ENCODE measurements at places on chromosomes 5 and 9.
A peak's percentile ranks its signal among the peaks of the same experiment; 100 is the strongest.

DNA sequence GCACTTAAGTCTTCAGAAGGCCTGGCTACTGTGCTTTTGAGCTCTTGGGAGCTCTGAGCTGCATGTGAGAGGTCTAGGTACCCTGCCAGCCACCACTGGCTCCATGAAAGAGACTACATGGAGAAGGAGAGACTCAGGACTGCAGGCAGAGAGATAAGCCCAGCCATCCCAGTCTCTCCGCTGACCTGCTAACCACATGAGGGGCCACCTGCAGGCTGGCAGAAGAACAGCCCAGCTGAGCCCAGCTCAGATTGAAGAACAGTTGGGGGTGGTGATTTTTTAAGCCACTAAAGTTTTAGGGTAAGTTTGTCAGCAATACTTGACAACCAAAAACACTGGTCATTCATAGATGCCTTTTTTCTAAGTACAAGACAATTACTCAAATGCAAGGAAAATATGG, 205.0 kb upstream of the PRDM9 start:
- no peak for DNase-seq

DNA sequence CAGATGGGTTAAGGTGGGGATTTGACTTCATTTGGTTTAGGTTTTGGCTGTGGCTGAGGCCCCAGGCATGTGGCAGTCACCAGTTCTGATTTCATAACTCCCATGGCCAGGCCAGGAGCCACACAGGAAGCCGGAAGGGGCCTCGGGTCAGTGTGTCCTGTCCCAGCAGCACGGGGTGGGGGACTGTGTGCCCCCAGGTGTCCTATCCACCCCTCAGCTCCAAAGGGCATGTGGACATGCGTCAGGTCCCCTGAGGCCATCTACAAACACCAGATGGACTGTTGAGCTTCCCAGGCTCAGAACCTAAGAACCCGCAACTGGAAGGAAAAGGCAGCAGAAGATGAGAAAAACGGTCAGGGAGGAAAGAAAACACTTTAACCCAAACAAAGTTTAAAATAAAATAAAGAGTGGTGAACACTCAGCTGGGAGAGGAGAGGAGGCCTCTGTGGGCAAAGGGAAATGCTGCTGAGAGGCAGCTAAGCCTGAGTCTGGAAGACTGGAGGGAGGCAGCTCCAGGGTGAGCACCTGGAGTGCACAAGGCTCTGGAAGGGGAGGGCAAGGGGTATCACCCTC, 260.8 kb downstream of the AUH start:
- DNase-seq, result no peak

DNA sequence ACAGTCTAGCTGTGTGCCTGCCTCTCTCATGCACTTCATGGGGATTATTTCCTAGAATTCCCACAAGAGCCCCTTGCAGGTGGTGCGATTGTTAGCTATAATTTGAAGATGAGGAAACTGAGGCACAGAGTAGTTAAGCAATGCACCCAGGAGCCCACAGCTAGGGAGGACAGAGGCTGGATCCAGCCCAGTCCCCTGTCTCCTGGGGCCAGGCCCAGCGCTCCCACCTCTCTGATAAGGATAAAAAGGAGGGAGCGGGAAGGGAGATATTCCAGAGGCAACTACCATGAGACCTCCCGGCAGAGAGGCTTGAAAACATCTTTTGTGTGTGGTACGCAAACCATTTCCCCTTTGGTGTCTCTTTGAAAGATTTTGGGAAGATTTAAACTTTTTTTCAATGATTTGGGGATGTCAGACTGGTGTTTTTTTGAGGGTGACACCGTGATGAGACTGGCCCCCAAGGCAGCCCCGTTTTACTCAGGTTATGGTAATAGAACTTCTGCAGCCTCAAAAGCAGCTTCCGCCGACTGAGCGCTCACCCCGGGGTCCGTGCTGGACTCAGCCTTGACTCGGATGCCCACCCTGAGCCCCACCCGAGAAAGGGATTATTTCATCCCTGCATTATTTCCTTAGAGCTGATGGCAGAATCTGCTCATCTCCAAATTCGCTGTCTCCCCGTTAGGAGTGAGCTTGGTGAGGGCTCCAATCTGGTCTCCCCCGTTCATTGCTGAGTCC, 144.7 kb upstream of the IER5L start:
- DNase-seq, result no peak

DNA sequence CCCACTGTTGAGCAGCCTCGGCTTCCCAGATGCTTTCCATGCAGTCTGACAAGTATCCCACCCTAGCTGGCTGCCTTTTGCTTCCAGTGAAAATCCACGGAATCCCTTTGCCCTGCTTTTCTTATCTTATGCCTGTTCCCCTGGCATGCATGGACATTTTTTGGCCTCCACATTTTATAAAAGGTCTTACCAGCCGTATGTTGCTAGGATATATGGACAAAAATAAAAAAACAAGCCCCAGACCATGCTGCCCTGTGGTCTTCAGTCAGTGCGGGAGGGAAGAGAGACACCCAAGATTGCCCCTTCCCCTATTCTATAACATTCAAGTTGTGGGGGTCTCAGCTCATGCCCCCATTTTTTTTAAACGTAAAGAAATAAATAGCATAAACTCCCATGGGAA, 129.6 kb downstream of the COL23A1 start:
- DNase-seq, result peak; percentile 10

GRCh38 chr5:126508251-126508961, 85.2 kb downstream of the GRAMD2B start:
- DNase-seq, result no peak

DNA sequence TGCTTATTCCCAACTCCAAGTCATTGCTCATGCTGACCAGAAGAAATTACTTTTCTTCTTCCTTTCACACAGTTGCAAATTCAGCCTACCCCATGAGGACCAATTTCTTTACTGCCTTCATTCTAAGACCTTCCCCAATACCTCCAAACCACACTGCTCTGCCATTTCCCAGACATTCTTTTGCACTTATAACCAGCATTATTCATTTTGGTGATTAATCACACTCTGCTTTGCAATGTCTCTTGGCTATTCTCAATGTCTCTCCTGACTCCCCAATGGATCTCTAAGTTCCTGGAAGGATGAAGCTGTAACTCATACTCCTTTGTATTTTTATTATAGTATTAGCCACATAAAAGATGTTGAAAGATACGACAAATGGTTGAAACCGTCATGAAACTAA, 105.7 kb upstream of the RANBP3L start:
- DNase-seq, result no peak

DNA sequence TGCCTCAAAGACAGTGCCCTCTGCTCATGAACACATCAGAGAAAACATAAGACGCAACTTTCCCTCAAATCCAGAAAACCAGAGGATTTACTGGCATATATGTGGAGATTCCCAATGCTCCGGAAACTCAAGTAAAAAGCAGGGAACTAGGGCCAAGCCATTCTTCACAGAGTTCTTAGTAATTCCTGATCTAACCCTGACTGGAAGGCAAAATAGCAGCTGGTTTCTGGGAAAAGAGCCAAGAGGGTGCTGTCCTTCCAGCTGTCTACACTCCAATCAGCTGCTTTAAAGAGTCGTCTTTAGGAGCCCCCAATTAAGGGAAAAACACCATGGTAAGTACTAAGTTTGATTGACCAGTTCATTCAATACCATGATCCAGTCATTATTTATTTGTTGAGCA, 49.6 kb downstream of the GNA14 start:
- no peak for DNase-seq

DNA sequence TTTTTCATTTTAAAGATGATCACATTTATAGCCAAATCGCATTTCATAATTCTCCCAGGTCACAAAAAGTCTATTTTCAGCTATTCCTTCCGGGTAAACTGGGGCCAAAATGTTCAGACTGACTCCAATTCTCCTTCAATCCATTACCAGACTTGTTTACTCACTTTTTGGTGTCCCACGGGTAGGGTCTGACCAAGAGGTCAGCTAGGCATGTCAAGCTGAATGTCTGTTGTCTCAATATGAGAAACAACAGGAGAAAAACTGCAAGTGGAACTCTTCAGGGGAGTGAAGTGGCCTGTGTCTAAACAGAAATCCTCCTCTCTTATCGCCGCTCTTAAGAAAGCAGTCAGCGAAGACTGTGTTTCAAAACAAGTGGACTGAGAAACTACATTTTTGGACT, 171.3 kb downstream of the APBA1 start:
- no peak for DNase-seq

DNA sequence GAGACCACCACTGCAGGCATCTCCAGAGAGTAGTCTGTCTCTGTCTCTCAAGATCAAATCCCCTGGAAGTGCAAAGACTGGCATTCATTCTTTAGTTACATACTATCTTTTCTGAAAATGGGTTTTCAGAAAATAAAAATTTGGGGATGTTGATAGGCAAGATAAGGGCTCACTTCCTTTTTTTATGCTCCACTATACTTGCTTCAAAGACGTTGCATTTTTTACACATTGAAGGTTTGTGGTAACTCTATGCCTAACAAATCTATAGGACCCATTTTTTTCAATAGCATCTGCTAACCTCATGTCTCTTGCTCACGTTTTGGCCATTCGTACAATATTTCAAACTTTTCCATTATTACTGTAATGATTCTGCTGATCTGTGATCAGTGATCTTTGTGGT, 37.0 kb downstream of the DMAC1 start:
- DNase-seq, result no peak

GRCh38 chr5:154797762-154798161, 42.6 kb downstream of the LARP1 start:
- DNase-seq, result no peak

DNA sequence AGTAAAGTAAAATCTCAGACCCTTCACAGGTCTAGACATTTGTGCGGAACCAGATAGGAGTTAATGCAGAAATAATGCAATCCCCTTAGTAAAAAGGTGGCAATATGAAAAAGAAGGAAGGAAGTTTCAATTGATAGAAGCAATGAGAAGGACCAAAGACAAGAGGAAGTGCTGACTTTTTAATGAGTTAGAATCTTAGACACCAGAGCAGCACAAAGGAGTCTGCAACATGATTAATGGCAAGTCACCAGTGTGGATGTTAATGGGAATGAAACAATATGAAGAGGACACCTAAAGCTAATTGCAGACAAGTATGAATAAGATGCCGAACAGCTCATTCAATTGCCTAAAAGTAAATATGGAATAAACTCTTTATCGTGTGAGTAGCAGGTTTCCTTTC, 50.9 kb downstream of the MEGF9 start:
- DNase-seq, result no peak

DNA sequence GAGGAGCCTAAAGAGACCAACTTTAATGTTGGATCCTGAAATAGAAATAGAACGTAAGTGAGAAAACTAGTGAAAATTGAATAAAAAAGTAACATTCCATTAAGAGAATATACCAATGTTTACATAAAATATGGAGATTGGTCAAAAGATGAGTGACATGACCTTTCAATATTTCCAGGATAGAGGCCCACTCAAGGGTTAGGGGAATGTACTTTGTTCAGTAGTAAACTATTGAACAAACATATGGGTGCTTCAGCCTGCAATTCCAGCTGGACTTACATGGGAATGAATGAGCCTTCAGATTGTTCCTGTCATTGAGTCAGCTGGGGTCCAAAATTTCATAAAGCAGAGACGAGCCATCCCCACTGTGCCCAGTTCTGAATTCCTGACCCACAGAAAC, 371.7 kb upstream of the POU5F2 start:
- DNase-seq, result no peak

DNA sequence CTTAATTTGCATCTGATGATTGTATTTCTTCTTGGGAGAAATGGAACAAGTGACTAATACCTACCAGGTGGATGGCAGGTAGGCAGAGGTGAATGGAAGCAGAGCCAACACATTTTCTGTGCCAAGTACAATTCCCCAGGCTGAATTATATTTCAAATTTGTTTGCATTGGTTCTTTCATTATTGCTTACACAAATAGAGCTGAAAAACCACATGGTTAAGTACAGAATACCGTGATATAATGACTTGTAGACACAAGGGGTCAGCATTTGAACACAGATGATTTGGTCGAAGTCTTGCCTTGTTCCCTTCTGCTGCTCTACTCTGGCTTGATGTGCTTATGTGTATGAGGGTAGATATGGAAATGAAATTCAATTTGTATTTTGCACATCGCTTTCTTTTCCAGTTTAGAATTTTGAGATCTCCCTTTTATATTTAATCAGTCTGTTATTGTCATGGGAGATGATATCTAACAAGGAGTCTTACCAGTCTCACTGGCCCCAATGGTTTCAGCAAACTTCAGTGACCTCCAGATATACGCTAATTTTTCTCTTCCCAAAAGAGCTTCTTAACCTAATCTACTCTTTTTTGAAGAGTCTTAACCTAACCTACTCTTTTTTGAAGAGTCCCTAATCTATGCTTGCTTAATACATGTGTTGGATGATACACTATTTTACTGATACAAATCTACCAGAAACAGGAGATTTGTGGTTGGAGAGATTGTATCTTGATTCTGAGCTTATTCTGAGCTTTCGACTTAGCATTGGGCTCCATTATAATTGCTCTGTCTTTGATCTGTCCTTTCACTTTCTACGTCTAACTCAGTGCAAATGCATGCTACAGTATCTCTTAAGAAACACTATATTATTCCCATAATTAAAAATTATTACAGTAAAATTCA, 88.1 kb downstream of the PCSK1 start:
- no peak for DNase-seq

DNA sequence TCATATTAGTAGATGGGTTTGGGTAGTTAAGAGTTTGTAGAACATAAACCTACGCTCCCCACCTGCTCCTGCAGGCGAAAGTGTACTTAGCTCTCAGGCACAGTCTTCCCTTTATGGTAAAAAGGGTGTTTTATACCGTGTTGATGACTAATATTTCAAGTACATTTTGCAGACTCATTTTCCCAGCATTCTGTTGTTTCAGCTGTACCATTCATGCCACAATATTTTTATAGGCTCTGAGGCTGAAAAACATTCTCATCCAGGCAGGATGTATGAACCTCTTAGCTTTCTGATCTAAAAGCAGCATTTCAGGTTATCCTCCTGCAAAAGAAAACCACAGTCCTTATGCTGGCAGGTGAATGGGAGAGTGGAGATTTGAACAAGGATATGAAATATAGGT, 231.4 kb downstream of the NR2F1-AS1 start:
- no peak for DNase-seq

- no peak for DNase-seq
Measured at GRCh38 chr9:109639674-109640579, 140.1 kb upstream of the PALM2AKAP2 start.

DNA sequence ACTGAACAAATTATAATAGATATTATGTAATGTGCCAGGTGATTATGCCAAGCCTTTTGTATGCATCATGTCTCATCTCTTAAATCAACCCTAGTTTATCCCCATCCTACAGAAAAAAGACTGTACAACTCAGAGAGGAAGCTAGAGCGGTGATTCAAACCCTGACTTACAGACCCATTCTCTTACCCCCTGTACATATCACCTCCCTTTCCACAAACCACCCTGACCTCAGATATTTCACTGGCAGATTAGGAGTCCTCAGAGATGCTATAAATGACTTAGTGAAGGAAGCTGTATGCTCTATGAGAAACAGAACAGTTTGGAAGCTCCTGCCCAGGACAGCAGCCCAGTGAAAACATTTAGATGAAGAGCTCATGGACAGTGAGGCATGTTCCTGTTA, 79.1 kb upstream of the RARS1 start:
- no peak for DNase-seq

GRCh38 chr9:76181020-76181641, 213.1 kb downstream of the RFK start:
- no peak for DNase-seq

- DNase-seq, result no peak
Measured at GRCh38 chr5:154370813-154371212, 75.0 kb upstream of the SAP30L start.

- no peak for DNase-seq
Measured at GRCh38 chr5:125093776-125094175, 347.3 kb upstream of the ZNF608 start.

Measured in CD4-positive, alpha-beta T cell (primary cell).